ENCODE measurements at places on chromosomes 12 and 14.
A peak's percentile ranks its signal among the peaks of the same experiment; 100 is the strongest.

DNA sequence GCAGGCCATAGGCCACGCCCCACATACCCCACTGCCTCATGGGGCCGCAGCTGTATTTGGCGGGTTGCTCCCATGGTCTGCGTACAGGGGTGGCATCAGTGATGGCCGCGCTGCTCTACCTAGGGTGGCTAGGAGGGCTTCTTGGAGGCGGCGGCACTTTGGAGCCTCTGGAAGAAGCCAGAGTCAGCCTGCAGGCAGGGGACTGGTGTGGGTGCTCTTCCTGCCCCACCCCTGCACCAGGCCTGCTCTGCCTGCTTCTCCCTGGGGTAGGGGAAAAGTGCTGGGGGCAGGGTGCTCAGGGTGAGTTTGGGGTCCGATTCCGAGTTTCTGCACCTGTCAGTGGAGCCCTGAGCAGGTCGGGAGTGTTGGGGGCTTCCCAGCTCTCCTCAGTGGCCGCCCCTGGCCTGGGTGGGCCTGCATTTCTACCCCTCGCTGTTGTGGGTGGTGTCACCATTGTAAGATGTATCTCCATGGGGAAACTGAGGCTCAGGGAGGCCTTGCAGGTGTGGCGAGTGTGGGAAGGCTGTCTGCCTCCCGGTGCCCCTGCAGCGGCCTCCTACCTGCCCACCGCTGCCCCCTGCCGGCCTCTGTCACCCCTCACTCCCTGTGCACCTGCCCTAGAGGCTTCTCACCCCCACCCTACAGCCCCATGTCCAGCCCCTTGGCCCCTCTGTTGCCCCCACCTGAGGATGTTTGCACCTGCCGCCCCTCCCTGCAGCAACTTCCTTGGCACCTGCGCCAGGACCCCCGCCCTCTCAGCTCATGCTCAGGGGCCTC is 5.5 kb downstream of the CEP170B start:
- peak; percentile 35 for DNase-seq

DNA sequence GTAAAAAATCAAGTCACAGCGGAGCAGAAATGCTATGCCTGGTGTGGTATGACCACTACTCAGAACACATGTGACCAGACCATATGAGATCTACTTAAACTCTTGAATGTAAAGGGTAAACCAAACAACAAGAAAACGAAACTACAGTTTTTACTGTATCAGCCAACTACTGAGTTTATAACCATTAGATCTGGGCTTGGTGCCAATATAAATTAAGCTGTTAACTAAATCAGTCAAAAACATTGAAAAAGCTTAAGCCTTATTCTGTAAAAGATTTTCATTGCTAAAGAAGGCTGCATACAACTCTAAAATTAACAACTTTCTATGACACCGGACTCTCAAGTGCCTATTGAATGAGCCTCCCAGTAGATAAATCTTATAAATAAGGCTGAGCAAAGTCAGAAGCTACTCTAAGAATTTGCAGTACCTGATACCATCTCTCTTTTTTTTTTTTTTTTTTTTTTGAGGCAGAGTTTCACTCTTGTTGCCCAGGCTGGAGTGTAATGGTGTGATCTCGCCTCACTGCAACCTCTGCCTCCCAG is 35.4 kb downstream of the SPTLC2 start:
- no peak for DNase-seq

DNA sequence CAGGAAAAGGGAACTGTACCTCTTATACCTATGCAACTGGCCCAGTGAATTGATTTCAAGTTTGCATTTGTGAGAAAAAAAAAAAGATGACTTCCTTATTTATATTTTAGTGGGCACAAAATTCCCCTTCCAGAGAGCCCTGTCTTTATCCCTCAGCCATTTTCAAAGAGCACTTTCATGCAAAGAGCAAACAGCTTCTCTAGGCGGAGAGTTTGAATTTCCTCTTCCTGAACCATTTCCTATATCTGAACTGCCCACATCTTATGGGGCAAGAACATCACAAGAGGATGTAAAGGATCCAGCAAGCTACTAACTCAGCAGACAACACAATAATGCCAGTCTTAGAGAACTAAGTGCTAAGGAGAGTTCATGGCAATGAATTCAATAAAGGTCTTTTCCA is 22.3 kb upstream of the PLXNC1 start:
- DNase-seq = no peak

GRCh38 chr14:69539631-69540410 is 34.9 kb downstream of the CCDC177 start:
- DNase-seq = no peak

DNA sequence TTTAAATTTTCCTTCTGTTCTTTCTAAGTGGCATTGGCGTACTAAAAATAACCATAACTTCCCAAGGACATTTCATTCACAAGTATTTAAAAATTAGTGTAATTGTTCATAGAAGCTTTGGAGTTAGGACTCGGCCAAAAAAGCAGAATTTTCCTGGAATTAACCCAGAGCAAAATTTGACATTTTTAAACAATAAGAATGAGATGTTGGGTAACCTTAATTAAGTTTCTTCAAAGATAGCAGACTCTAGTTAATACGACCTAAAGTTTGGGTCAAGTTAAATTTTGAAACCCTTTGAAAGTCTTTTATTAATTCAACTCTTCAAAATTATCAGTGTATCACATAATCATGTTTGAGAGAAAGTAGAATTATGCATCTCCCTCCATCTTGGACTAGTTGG is 118.3 kb downstream of the AKAP6 start:
- DNase-seq = no peak

GRCh38 chr12:109532721-109533486 is 40.4 kb downstream of the MMAB start:
- DNase-seq = no peak

GRCh38 chr12:2494486-2495192 is 300.1 kb upstream of the FKBP4 start:
- DNase-seq = no peak

DNA sequence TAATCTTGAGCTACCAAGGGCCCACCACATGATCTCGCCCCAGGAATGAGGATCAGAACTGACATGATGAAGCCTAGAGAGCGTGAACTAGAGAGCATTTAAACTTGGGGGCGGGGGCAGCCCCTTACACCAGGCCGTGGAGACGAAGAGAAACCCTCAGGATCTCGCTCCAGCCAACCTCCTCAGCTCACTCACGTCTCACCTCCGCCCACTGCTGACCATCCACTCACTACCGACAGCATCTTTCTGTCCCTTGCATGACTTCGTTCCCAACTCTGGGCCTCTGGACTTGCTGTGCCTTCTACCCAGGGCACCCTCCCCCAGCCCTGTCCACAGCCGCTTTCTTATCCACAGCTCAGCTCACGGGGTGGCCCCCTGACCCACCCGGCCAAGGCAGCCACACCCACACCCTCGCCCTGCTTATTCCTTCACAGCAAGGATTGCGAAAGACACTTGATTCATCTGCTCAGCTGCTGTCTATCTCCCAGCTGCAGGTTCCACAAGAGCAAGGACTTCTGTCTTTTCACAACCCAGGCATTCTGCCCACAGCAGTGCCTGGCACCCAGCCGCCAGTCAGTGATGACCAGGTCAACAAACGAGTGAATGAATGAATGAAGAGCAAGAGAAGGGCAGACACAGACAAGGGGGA is 6.4 kb downstream of the STX2 start:
- no peak for DNase-seq

DNA sequence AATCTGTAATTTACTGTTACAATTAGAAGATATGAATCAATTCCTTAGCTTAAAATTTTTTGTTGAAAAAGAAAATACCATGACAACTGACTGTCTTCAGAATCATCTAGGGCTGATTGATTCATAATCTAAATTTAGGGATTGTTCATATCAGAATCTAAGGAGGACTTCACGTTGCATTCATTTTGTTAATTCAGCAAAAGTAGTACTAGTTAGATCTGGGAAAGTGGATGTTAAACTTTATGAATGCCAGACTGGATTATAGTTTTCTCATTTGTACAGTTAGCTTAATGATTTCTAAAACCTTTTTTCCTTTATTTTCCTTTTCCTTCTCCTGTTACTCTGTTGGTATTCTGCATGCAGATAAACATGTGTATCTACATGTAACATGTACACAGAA is 135.5 kb downstream of the PDE3A start:
- DNase-seq = no peak

DNA sequence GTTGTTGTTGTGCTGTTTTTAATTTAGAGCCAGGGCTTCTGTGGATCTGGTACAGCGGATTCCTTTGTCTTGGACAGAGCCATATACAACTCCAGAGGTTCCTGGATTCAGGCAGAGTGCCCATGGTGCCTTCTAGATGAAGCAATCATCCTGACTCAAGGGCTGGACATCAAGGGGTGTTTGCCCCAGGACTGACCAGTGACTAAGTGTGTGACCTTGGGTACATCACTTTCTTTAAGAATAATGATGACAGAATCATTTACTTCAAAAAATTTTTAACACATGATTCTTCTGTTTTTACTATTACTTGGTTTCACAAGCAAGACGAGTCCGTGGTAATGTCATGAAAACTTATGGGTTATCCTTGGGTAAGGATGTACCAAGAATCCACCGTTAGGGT is 397.3 kb downstream of the ZFP36L1 start:
- no peak for DNase-seq

GRCh38 chr14:87045246-87045645 is 947.7 kb downstream of the GALC start:
- no peak for DNase-seq

- DNase-seq = no peak
Measured at GRCh38 chr12:70254846-70255245, 11.6 kb downstream of the CNOT2 start.

DNA sequence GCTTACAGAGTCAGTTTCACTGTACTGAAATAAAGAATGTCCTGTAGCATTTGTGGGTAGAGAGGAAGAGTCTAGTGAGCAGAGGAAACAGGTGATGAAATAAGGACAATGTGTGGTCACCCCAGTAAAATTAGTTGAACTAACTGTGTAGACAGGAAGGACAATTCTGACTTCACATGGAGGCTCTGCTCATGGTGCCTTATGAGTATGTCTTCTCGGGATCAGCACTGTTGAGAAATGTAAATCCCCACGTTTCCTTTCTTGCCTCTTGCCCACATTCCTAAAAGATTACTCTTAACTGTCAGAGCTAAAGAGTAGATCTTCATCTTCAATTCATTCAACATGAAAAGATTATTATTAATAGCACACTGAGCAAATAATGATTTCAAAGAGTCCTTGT is 113.2 kb upstream of the FLRT2 start:
- no peak for DNase-seq

DNA sequence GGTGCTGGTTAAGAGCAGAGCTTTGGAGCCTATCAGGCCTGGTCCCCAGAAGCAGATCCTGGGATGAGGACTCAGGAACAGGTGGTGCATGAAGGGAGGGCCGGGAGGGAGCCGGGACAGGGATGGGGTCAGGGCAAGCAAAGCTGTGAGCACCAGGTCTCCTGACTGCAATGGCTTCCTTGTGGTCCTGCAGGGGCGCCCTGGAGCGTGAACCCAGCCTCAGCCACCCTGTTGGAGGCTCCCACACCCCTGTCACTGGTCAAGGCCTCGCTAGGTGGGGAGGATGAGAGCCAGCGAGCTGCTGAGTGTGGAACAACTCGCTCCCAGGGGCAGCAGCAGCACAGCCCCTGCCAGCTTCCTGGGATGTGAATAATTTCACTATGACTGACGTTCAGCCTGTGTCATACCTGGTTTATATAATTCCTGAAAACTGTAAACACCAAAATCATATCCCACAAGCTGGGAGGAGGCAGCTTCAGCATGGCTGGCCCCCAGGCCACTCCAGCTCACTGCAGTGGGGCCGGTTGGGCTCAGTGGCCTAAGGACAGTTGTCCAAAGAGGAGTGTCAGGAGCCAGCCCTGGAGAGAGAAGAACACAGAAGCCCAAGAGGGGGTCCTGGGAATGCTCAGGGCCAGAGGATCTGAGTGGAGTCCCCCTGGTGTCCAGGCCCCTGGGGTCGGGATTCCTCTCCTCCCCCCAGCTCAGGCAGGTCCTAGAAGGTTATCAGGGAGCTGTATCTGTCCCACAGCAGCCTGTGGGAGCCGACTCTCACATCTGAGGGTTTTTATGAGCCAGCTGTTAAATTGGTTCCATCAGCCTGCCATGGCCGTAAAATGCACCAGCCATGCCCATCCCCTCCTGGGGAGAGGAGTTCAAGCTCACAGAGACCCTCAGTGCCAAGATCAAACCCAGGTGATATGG is 272.9 kb downstream of the ADGRD1 start:
- DNase-seq = no peak

GRCh38 chr14:52949711-52950409 is 990 bp downstream of the FERMT2 start:
- DNase-seq = no peak

GRCh38 chr12:75444429-75445136 is 36.0 kb upstream of the GLIPR1 start:
- no peak for DNase-seq

Measured in stimulated activated CD4-positive, alpha-beta T cell treated with anti-CD3 and anti-CD28 coated beads, Interleukin-15, amount 100 ng/mL, for 1 hour (primary cell).